AG10803 (cell line): ENCODE measurements at places on chromosomes 12 and 14.

DNA sequence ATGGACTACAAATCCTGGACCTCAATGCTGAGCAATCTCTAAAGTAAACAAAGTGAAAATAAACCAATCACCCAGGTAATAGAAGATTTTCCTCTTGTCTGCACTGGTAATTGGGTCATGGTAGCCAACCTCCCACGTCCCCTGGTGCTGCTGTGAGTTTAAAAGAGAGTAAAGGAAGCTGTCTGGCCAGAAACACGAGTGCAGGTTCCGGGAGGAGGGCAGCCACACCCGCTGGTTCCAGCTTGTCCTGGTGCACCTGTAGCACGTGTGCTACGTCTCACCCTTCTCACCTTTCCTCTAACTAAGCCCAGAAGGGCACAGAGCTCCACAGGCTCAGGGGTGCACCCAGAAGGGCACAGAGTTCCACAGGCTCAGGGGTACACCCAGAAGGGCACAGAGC, 5.4 kb downstream of the CRACR2A start:
- no peak for DNase-seq

- DNase-seq = no peak
Measured at GRCh38 chr12:124953689-124954405, 35.1 kb downstream of the DHX37 start.

- DNase-seq = peak; percentile 62
Measured at GRCh38 chr14:75044322-75044721, 6.9 kb downstream of the MLH3 start.

DNA sequence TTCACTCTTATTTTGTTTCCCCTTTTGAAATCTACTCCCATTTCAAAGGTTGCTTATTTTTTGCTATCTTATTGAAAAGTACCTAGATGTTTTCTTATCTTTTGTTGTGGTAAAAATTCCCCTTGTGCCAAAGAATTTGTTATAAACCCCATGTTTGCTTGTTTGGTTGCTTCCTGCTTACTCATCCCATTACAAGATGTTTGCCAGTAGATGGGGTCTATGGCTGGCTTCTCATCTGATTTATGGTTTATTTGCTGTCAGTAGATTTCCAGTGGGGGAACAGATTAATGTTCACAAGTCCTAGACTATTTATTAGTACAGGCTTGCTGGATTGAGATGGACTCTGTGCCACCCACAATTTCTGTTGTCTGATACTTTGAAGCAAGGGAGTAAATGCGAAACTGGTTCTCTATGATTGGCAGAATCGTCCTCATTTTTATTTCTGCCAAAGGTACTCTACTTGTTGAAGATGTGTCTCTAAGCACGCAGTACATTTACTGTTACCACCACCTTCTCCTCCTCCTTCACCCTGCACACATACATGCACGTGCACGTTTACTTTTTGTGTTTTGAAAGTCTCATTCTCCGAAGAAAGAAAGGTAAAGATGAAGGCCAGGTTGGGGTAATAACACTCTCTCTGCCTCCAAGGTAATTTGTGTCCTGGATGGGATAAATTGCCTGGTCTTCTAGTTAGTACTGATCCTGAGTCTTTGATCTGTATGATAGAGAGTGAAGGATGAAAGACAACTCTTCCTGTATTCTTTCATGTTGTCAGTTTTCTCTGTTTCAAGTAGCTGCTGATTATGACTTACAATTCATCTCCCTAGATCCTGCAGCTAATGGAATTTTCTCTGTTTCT, 117.2 kb upstream of the ATP2B1 start:
- peak; percentile 12 for DNase-seq

DNA sequence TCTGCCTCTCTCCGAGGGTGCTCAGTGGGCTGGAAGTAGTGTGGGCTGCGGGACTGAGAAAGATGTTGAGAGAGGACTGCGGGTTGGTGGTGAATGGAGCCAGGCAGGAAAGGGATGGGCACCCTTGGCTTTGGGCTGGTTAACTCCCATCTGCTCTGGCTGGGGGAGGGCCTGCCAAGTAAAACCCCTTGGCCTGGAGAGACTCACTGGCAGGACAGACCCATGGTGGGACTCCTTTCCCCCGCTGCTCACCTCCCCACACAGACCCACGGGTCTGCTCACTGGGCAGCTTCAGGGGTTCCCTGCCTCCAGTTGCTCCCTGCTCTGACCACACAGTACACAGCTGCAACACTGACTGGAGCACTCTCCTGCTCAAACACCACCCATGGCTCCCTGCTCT, 54.1 kb downstream of the KRT80 start:
- DNase-seq = no peak

DNA sequence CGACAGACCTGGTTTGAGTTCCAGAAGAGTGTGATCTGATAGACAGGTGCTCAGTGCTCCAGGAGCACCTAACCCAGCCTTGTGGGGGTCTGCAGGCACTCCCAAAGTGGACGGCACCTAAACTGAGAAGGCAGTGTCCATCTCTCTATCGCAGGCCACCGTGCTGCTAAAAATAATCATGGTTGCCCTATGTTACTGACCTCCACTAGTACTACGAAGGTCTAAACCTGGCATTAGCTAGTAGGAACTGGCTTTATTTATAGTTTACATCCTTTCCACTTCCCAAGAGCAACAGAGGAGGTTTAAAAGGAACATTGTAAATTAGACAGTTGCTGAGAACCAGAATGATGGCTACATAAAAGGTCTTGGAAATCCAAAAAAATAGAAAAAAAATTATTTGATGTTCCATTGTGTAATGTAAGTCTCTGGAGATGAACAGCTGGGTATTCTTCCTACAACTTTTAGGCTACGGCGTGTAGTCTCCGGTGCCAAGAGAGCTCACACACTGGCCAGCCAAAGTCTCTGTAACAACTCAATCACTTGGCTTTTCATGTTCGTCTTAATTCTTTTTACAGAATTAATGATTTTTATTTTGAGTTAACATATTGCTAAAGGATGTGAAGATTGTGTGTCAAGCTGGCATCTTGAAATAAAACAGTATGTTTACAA, 27.3 kb downstream of the PPFIBP1 start:
- no peak for DNase-seq
